ENCODE measurements at places on chromosomes 3 and 15. TPM values are rescaled to one million over a fixed set of nuclear protein-coding genes. Genes with fewer than 3 reads are reported as not detected.

The SLC28A2 gene
- not detected for total RNA-seq

The BTBD1 gene
- 358 TPM for total RNA-seq

- H3K4me3 ChIP-seq, result no peak overlapping the region
- H3K27ac ChIP-seq, result no peak overlapping the region
- DNase-seq, result no peak
- no peaks in the 10 kb centered on the region for H3K27me3 ChIP-seq
Measured at GRCh38 chr3:134904776-134905646, 110.0 kb downstream of the EPHB1 start.

- no peak for DNase-seq
- no peaks in the 10 kb centered on the region for H3K36me3 ChIP-seq
- peaks cover 30% of the 10 kb centered on the region for H3K27me3 ChIP-seq
- H3K27ac ChIP-seq, result no peak overlapping the region
- no peak overlapping the region for H3K4me3 ChIP-seq
Measured at GRCh38 chr3:185153861-185154629, 1.2 kb upstream of the C3orf70 start.

The PLA2G4D gene
- total RNA-seq, result 0.10 TPM

- no peaks in the 10 kb centered on the region for H3K27me3 ChIP-seq
- H3K36me3 ChIP-seq, result no peaks in the 10 kb centered on the region
- DNase-seq, result no peak
- no peak overlapping the region for H3K27ac ChIP-seq
- H3K4me3 ChIP-seq, result no peak overlapping the region
Measured at GRCh38 chr3:170007031-170007663, 30.6 kb upstream of the GPR160 start.

DNA sequence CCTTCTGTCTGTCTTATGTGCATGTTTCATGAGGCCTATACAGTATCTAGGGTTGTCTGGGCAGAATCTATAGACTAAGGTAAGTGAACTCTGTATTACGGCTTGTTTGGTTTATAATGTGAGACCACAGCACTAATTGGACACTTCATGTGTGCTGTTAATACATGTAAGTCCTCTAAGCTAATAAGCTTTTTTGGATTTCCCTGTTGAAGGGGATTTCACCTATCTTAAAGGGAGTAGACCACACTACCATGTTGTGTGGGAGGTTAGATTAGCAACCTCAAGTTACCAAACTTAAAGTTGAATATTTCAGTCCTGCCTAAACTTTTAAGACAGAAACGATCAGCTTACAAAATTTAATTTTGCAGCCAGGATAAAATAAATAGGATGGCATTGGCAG lies 189.8 kb upstream of the GOLIM4 start:
- DNase-seq, result no peak
- no peaks in the 10 kb centered on the region for H3K36me3 ChIP-seq
- H3K4me1 ChIP-seq, result no peaks in the 10 kb centered on the region
- no peak overlapping the region for H3K4me3 ChIP-seq
- H3K27me3 ChIP-seq, result peaks cover 3% of the 10 kb centered on the region
- H3K27ac ChIP-seq, result no peak overlapping the region

The RNF123 gene
- total RNA-seq, result 82.8 TPM

The TMCO5A gene
- not detected for total RNA-seq

- H3K27me3 ChIP-seq, result no peaks in the 10 kb centered on the region
- H3K27ac ChIP-seq, result no peak overlapping the region
- no peak for DNase-seq
- H3K36me3 ChIP-seq, result no peaks in the 10 kb centered on the region
- H3K4me3 ChIP-seq, result no peak overlapping the region
Measured at GRCh38 chr3:89038869-89039268, 68.6 kb upstream of the EPHA3 start.

DNA sequence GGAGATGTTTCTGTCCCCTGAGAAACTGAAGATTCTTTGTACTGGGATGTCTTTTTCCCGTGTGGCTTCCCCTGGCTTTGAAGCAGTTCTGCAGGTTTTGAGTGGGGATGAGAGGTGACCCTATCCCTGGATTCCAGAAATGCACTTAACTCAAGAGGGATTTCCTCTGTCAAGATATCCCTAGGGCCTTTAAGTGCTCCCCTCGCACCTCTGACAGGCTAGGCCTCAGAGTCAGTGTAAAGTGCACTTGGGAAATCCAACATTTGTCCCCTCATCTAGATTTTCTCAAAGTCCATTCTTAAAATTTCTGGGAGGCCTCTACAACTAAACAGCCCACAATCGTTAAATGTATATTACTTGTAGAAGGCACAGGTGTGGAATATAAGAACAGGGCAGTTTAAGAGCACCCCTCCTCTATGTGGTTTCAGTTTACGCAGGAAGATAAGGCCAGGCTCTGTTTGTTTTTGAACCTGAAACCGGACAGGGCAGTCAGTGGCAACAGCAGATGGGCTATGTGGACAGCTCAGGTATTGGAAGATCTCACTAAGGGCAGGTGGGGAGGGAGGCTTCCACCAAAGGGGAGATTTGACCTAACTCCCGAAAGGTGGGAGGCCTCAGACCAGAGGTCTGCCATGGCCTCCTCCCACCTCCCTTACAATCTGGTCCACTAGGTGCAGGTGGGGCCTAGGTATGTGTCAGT lies 4.8 kb downstream of the C3orf52 start:
- no peaks in the 10 kb centered on the region for H3K4me1 ChIP-seq
- no peaks in the 10 kb centered on the region for H3K36me3 ChIP-seq
- H3K27ac ChIP-seq, result no peak overlapping the region
- no peak overlapping the region for H3K4me3 ChIP-seq

GRCh38 chr3:81293156-81293555 lies 468.3 kb downstream of the GBE1 start:
- H3K36me3 ChIP-seq, result no peaks in the 10 kb centered on the region
- DNase-seq, result no peak
- H3K27ac ChIP-seq, result no peak overlapping the region

GRCh38 chr3:53566461-53567145 lies 72.2 kb downstream of the CACNA1D start:
- no peaks in the 10 kb centered on the region for H3K36me3 ChIP-seq
- H3K4me1 ChIP-seq, result no peaks in the 10 kb centered on the region

GRCh38 chr3:180646187-180646790 lies 33.0 kb downstream of the CCDC39 start:
- H3K27me3 ChIP-seq, result no peaks in the 10 kb centered on the region
- no peak overlapping the region for H3K27ac ChIP-seq
- H3K4me3 ChIP-seq, result no peak overlapping the region
- DNase-seq, result no peak
- no peaks in the 10 kb centered on the region for H3K4me1 ChIP-seq

DNA sequence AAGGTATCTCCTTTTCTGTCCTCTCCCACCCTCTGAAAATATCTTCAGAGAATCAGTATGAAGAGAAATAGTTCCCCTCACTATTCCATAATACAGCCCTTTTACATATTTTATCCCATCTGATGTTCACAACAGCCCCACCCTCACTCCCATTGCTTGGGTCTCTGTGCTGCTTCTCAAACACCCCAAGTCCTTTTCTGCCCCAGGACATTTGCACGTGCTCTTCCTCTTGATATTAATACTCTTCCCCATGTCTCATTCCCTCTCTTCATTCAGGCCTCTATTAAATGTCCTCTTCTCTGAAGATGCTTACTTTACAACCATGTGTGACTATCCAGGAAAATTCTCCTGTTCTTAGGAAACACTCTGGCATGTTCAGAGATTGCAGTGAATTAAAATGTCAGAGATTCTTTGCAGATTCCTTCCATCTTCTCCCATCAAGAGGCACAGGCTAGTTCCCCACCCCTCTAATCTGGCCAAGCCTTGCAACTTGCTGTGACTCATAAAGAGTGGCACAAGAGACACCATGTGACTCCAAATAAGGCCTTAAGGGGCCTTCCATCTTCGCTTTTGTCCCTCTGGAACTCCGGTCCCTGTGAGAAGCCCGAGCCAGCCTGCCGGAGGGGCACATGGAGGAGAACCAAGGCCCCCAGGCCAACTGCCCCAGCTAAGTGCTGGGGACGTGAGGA lies 128.5 kb downstream of the CHSY1 start:
- peaks cover 19% of the 10 kb centered on the region for H3K4me1 ChIP-seq
- no peaks in the 10 kb centered on the region for H3K27me3 ChIP-seq
- no peak for DNase-seq
- no peak overlapping the region for H3K4me3 ChIP-seq
- no peak overlapping the region for H3K27ac ChIP-seq

The GLDN gene
- 0.44 TPM for total RNA-seq

The CCDC54 gene
- total RNA-seq, result not detected

DNA sequence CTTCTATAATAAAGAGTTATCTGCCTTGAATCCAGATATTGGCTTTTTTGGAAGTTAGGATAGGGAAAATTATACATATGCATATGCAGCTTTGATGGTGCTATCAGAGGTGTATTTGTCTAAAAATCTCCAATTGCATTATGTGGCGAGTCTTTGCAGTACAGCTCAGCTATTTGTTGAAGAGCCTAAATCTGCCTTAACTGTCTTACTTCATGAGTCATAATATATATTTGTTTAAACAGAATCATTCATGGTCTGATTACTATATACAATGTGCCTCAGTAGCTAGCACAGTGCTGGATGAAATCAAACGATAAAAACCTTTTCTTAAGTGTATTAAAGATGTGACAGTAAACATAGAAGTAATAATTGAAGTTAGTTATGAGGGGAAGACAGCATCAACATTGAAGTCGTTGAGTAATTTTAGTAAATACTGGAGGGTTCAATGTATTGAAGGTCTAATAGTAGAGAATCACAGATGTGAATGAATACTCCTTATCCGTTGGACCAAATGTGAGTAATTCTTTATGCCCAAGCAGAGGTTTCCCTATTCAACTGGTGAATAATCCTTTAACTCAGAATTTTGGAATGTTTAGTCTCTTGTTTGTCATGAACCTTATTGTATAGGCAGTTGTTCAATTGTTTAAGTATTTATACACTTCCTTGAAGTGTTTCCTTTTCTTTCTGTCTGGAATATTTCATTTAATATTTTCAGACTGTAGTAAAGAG lies 74.8 kb upstream of the NAALADL2 start:
- no peaks in the 10 kb centered on the region for H3K4me1 ChIP-seq
- no peaks in the 10 kb centered on the region for H3K36me3 ChIP-seq
- H3K27me3 ChIP-seq, result no peaks in the 10 kb centered on the region
- H3K4me3 ChIP-seq, result no peak overlapping the region

DNA sequence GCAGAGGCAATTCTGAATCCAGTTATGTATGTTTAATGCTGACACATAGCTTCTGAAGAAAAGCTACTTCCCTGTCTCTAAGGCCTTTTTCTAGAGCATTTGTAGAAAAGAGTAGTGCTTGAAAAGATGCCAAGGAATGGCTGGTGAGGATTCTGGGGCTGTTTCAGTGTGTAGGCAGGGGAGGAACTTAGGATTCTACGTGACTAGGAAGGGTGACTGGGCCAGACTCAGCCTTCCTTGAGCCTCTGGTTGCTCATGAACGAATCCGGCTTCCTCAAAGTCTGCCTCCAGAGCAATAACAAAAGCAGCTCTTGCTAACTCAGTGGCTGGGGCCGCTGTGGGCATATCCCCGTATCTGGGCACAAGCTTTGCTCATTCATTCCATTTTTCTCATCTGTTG lies 104.8 kb upstream of the WNT5A start:
- H3K4me3 ChIP-seq, result no peak overlapping the region
- no peaks in the 10 kb centered on the region for H3K36me3 ChIP-seq
- DNase-seq, result no peak
- H3K4me1 ChIP-seq, result no peaks in the 10 kb centered on the region
- no peaks in the 10 kb centered on the region for H3K27me3 ChIP-seq

The ZDHHC19 gene
- not detected for total RNA-seq

GRCh38 chr3:106371221-106371970 lies 502.6 kb upstream of the CBLB start:
- no peak overlapping the region for H3K27ac ChIP-seq
- DNase-seq, result no peak
- H3K4me1 ChIP-seq, result no peaks in the 10 kb centered on the region

DNA sequence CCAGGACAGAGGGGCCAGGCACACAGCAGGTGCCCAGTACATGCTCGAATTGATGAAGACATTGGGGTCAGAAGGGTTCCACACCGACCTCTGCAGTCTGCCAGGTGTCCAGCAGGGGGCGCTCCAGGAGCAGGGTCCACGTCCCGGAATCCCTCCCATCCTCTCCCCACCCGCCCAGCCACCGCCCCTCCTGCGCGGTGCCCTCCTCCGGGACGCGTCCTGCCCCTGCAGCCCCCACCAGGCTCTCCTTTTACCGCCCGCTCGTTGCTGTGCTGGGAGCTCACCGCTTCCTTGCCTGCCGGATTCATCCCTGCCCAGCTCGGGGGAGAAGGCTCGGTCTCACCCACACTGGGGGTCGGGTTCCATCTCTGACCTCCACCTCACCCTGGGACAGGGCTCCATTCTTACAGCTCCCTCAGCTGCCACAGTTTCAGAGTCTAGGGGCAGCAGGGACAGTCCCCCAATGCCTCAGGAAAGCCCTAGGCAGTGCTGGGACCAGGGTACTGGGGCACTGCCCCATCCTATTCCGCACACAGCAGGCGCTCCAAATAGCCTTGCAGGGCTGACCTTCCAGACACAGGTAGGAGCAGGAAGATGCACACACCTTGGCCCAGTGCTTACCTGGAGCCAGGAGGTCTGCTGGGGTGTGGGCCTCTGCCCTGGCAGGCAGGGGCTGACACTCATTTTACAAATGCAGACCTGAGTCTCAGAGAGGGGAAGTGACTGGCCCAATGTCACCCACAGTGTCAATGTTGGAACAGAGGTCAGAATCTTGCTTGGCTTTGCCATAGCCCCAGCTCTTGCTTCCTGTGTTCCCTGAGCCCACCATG lies 31.0 kb downstream of the GRIP2 start:
- no peaks in the 10 kb centered on the region for H3K4me1 ChIP-seq
- H3K36me3 ChIP-seq, result no peaks in the 10 kb centered on the region
- H3K27ac ChIP-seq, result peak overlapping the region; percentile 33
- H3K4me3 ChIP-seq, result no peak overlapping the region
- no peaks in the 10 kb centered on the region for H3K27me3 ChIP-seq

DNA sequence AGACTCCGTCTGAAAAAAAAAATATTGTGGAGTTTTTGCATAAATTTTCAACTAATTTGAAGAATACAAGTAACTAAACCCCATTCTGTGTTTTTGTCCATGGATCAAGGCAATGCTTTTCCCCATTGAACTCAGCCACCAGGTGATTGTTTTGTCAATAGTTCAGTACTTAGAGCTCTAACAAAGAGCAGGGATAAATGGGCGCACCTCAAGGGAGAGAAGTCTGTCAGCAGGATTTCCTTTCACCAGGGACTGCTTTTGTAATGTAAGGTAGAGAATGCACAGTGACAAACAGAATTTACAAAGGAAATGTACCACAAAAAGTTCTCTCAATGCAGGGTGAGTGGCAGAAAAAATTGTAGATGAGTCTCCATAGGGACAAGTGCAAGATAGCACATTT lies 10.8 kb upstream of the ATP13A5 start:
- H3K4me3 ChIP-seq, result no peak overlapping the region
- H3K4me1 ChIP-seq, result no peaks in the 10 kb centered on the region
- DNase-seq, result no peak
- H3K36me3 ChIP-seq, result no peaks in the 10 kb centered on the region

GRCh38 chr15:59399465-59400102 lies 26.9 kb upstream of the MYO1E start:
- DNase-seq, result no peak
- no peaks in the 10 kb centered on the region for H3K4me1 ChIP-seq
- no peaks in the 10 kb centered on the region for H3K36me3 ChIP-seq
- H3K27me3 ChIP-seq, result no peaks in the 10 kb centered on the region

The TEX9 gene
- 0.44 TPM for total RNA-seq

DNA sequence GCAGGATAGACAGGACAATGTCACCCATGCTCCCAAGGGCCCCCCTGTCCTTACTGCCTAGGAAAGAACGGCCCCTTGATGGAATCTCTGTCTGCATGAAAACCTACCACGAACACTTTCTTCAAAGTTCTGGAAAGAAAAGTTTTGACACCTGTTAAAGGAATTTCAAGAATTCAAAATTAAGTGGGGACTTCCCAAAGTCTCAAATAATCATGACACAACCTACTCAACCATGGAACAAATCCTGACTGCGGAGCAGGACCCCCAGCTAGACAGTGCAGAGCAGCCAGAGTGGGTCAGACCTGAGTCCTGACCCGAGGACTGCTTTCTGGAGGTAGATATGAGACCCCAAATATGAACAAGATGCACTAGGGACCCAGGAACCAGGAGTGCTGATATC lies 245.3 kb upstream of the NSMCE3 start:
- no peaks in the 10 kb centered on the region for H3K27me3 ChIP-seq
- H3K27ac ChIP-seq, result no peak overlapping the region
- no peak overlapping the region for H3K4me3 ChIP-seq
